ENCODE measurements at places on chromosomes 3 and 15.

DNA sequence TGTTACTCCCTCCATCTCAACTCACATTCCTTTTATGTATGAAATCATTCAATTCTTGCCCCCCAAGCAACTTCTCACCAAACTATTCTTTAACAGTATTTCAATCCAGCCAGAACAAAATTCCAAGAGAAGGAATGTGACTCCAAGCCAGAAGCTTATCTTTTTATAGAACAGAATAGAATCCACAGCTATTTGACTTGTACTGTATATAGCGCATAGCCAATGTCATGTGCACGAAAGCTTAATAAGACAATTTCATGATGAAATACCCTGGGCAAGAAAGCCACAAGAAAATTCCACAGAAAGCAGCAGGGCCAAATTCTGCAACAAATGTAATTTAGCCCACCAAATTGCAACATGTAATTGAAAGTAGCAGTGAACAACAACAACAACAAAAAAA, 127.6 kb upstream of the UBE2E2 start:
- DNase-seq, result no peak

DNA sequence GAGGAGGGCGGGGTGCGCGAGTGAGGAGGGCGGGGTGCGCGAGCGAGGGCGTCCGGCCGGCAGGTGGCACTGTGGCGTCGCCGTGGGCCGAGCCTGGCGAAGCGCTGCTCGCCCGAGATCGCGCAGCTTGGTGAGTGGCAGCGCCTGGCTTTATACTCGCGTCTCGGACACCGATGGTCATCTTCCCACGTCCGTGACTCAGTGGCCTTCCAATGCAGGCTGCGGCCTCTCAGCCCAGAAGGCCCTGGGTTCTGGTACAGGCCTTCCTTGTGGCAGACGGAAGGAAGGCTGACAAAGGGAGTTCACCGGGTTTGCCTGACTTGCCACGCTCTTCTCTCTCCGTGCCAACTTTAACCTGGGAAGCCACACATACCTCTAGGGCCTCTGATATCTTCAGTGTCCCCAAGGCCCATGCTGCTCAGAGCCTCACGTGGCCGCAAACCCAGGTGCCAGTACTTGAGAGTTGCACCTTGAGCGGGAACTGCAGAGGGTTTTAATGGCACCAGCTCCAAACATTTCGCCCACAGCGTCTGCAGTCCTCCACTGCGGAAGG, 195.3 kb upstream of the LYSMD4 start:
- DNase-seq, result peak; percentile 71

GRCh38 chr3:124292329-124292728, 300.4 kb upstream of the ROPN1 start:
- DNase-seq, result no peak

DNA sequence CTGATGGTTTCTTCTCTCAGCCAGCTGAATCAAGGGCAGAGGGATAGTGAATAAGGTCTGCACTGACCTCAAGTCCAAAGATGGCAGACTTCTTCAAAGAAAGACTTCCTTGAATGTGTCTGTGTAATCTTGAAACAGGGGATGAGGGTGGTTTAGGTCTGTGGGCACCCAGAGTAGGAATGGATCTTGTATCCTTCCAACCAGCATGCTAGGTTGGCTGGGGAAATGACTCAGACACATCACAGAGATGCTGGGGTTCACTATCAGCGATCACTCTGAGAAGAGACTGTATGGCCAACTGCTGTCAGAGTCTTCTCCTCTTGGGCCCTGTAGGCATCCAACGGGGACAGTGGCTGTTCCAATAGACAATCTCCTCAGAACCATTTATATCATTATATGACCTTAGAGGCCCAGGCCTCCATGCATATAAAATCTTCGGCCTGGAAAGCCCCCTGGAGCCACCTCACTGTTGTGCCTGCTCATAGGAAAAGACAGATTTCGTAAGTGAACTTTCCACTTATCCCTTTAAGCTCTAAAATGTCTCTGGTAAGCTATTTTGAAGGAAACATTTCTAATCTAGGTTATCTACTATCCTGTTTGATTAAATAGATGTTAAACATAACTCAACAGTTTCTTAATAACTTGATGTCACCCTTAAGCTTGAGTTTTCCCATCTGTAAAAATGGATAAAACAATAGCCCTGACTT, 58.5 kb downstream of the TIPARP start:
- no peak for DNase-seq

- no peak for DNase-seq
Measured at GRCh38 chr15:70274908-70275307, 177.2 kb upstream of the TLE3 start.

GRCh38 chr3:177818712-177819240, 621.5 kb upstream of the TBL1XR1 start:
- DNase-seq, result no peak

DNA sequence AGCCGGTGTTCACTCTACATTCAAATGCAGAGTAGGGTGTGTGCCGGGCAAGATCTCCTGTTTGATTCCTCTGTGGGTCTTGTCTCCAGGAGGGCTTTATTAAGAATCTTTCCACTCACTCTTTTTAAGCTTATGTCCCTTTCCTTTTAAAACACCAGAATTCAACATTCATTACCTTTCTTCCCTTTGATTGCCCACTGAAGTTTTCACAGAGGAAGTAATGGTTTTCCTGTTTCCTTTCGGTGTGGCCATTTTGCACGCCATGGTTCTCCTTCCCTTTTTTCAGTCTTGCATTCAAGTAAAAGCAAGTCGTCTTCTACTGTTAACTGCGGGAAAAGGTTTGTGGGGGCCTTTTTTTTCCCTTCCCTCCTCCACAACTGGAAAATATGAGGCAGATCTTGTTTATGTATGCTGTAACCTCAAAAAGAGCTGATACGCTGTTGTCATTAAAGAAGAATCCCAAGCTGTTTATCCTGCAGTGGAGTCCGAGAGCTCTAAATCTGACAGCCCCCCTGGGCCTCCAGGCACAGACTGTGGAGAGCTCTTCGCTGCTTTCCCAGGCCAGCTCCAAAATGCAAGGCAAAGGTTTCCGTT, 40.5 kb downstream of the FILIP1L start:
- DNase-seq, result no peak

DNA sequence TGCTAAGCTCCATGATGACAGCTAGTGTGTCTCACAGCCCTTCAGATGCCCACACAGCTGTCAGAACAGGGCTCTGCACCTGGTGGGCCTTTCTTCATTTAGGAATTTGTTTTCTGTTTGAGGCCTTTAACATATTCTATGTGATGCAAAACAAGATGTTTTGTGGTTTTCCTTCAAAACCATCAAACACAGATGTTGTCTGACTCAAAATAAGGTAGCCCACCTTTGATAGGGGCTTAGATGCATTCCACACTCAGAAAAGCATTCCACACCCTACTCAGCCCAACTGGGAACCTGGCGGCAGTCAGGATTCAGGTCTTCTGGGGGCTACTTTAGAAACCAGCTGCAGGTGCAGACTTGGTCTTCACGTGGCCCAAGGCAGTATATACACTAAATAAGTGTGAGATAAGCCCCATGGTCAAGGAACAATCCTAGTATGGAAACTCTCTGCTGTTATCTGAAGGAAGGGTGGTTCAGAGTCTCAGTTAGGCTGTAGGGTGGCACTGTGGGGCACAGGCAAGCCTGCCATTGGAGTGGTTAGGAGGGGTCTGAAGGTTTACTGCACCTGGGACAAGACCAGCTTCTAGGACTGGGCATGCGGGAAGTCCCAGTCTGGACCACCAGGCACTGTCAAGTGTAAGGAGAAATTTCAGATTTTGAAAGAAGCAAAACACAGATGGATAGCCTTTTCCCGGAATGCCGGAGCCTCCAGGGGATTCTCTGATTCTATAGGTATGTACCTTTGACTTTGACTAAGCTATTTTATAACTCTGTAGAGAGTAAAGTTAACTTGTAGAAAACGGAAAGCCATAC, 20.1 kb downstream of the LRRC2 start:
- no peak for DNase-seq

DNA sequence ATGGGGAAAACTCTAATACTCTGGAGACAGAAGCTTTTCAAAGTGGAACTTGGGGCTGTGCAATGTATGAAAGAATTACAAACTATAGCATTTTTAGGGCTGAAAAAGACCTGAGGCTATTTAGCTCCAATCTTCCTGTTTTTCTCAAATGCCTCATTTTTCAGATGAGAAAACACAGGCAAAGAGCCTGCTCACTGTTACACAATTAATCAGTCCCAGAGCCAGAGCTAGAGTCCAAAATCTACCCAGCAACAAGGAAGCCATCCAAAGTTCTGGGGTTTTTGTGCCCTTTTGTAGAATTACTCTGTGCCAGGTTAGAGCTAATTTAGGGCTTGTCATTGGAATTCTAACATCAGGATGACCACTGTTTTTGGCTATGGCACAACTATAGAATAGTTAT, 45.5 kb downstream of the GPR149 start:
- DNase-seq, result no peak

DNA sequence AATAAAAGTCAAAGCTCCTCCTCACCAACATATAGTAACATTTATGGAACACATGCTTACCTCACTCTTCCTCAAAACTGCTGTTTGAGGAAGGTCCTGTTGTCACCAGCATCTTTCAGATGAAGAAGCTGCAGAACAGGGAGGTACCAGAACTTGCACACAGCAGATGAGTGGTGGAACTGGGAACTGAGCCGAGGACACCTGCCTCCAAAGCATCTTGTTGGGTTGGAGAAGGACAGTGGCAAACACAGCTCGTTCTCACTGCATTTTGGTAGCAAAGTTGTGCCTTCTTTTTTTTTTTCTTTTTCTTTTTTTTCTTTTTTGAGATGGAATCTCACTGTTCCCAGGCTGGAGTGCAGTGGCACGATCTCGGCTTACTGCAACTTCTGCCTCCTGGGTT, 76.0 kb downstream of the CEMIP start:
- no peak for DNase-seq

- no peak for DNase-seq
Measured at GRCh38 chr3:12662593-12663400, 1.1 kb downstream of the RAF1 start.

DNA sequence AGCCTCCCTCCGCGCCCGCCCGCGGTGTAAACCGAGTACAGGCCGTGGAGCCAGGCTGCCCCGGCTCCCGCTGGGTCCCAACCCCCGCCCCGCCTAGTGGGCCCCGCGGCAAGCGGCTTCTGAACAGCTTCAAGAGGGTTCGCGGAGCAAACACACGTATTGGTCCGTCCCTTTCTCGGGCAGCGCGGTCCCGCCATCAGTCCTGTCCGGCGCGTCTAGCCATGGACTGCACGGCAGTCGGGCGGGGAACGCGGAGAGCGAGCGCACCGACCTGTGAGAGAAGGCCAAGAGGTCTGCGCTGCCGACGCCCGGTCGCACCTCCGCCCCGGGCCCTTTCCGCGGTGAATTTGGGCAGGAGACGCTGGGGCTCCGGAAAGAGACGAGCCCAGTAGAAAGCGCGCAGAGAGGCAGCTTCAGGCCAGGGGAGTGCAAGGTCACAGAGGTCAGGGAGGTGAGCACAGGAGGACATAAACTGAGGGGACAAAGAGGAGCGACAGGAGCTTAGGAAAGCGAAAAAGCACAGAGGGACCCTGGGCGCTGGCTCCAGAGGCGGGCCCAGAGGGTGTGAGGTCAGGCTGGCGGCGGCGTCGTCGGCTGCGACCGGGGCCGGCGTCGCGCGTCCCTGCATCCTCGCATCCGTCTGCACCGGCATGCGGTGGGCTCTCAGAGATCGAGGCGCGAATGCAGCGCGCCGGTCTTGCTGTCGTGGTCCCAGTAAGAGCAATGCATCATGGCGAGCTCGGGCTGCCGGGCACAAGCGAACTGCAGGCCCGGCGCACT, 1.8 kb downstream of the FOXL2 start:
- no peak for DNase-seq

- no peak for DNase-seq
Measured at GRCh38 chr3:186099178-186099577, 9.7 kb downstream of the ETV5 start.

GRCh38 chr3:172124271-172124670, 84.9 kb downstream of the FNDC3B start:
- DNase-seq, result no peak

DNA sequence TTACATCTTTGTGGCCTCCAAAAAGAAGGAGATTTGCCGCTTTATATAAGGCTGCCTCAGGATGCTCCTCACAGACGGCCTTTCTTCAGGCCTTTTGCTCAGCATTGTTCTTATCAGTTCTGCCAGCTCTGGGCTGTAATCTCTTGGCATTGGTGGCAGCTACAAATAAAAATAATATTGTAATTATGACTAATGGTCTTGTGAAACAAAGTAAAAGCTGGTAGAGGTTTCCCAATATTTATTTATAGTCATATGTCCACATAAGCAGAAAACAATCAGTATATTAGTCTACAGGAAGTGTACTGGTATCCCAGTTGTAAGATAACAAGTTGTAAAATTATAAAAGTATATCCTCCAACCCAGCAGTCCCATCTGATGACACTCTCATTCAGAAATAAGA, 7.3 kb downstream of the NEK4 start:
- no peak for DNase-seq

All from stimulated activated CD8-positive, alpha-beta memory T cell treated with anti-CD3 and anti-CD28 coated beads, Interleukin-15, amount 100 ng/mL, for 4 hours (primary cell).